ENCODE measurements at places on chromosomes 3 and 15.

DNA sequence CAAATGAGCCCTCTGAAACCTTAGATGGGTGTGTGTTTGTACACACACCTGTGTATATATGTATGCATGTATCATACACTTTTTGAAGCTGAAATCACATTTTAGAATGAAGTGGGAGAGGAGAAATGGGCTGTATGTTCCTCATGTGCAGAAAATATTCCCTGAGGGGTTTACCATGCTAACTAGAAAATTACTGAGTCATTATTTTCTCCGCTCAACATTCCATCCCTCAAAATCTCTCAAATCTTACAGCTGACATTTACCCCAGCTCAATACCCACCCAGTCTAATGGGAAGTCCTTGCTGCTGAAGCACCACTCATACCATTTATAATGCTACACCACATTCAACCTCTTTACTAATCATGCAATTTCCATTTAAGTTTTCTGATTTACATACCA is 138.6 kb downstream of the P2RY1 start:
- no peak for DNase-seq

DNA sequence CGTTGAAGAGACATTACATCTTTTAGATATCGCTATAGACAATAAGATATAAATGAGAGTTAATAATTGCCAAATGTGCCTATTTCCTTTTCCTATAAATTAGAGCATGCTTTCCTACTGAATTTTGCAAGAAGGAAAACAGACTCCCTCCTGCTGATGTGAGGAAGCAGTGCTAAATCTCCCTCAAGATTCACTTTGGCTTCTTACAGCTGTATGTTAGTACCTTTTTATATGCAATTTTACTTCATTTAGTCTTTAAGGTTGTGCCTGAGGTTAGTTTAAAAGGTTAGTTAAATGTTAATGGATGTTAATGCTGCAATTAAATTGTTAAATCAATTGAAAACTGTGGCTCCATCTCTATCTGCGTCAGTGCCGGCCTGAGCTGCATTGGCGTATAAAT is 728.8 kb downstream of the NR2F2 start:
- no peak for DNase-seq

DNA sequence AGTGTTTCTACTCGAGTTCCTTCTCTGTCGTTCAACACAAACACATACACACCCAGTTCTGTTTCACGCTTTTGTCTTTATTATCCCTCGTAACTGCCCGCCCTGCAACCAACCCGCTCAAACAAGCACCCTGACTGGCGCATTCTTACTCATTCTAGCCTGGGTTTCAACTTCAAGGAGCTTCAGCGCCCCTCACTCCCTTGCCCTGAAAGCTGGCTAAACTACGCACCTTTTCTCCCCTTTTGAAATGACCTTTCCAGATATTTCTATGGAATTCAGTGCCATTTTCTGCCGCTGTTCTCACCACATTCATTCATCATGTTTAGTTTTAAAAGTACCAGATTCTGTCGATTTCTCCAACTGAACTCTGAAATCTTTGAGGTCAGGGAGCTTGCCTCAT is 653 bp upstream of the MFSD1 start:
- no peak for DNase-seq

DNA sequence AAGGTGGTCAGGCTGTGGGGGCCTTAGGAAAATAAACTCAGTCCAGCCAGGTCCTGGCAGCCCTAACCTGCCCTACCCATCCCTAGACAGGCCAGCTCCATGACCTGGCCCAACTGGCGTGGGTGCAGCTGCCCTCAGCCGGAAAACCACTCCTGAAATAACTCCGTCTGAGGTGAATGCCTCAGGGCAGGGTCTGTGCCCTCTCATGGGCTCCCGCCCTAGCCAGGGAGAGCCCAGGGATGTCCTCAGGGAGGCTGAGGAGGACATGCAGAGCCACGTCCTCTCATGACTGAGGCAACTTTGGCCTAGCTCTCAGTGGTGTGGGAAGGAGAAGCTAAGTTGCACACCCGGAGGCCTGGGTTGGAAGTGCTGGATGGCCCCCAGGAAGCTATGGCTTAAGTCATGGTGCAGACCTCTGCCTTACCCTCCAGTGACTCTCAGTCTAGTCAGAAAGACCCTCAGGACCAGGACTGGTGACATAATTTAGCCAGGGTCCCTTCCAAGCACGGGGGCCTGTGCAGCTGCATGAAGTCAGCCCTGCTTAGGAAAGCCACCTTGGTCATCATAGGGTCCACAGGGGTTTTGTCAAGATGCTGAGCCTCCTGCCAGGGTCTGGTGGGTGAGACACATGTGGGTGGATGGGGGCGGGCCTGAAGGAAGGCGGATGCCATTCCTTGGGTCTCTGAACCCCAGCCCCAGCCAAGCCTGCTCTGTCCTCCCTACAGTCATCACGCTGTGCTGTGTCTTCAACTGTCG is 7.4 kb downstream of the TMIE start:
- DNase-seq, result no peak

DNA sequence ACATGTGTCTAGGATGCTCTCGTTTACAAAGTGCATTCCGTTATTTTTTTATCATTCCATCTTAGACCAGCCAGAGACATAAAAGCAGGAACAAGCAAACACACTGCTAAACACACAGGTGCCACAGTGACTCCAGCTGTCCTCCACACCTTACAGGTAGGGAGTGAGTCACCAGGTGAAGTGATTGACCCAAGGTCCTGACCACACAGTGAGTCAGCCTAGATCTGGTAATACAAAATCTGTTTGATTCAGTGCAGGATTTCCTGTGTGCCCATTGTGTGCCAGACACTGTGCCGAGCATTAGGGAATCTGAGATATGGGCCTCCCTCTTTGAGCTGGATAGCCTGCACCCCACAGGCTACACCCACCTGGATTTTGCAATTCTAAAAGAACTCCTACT is 16.7 kb upstream of the BFSP2 start:
- no peak for DNase-seq

- no peak for DNase-seq
Observed at GRCh38 chr15:70503073-70503745, 260.1 kb downstream of the UACA start.

DNA sequence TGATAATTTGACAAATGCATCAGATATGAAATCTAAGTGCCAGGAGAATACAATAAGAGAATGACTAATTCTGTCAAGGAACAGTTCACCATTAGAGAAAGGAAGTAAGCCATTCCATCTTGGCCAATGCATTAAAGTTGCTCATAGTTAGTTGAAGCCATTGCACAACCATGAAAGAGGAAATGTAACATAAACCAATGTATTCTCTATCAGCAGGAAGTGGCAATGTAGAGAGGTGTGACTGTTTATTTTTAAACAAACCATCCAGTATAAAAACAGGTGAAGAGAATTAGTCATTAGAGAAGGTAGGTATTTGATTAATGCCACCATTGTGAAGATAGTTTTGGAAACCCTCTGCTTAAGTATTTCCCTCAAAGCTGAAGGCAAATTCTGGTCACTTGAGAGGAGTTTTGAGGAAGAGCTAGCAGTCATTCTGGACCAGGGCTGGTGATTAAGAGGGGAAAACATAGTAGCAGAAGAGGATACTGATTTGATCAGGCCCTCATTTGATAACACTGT is 10.7 kb upstream of the ANXA2 start:
- no peak for DNase-seq

DNA sequence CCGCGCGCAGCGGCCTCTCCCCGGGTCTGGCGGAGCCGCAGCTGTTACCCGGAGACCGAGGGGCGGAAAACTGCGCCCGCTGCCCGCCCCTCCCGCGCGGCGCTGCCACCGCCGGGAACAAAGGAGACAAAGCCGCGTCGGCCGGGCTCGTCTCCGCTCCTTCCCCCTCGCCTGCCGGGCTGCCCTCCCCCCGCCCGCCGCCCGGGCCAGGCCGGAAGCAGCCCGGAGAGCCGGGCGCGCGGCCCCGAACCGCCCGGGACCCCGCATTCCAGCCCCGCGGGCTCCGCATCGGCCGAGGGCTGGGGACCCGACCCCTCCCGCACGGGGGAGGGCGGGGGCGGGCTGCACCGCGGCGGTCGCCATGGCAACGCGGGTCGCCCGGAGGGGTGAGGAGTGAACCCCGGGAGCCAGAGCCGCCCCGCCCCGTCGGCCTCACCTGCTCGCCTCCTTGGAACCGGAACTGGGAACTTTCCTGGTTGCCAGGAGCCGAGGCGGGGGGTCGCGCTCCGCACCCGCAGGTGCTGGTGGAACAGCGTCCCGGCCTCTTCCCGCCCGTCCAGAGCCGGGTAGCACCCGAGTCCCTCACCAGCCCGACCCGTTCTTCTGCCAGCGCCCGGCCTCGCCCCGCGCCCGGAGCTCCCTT is 448 bp downstream of the PLXNB1 start:
- DNase-seq, result no peak

GRCh38 chr15:72737061-72737460 is 46.5 kb downstream of the ADPGK start:
- DNase-seq, result no peak

DNA sequence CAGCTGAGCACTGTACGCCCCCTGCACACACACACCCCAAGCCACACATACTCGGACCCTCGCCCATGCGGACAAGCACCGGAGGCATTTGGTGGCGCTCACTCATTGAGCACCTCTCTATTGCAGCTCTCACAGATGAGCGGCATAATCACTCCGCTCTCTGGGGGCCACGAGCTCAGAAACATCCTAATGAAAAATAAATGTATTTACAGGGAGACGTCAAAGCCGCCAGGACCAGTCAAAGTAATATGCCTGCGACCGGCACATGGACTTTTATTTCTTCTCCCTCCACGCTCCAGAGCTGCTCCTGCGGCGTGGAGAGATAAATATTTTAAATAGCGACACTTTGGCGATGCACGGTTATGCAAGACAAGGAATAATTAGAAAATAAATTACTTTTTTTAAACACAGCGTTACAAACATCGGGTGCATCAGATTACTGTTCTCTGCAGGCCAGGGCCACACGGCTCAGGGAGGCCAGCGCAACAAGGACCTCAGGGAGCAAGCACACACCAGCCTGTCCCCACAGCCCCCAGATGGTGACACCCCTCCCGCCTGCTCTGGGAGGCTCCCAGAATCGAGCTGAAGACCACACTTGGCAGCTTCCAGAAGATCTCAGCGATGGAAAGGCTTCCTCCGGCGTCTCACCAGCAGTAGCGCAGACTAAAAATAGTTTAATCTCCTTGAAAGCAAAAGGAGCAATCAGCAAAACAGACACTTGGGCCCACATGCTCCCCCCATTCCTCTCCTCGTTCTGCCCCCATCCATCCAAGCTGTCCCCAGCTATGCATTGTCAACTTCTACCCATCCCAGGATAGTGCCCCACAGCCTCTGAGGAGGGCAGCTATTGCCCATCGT is 48.0 kb downstream of the CACNA2D2 start:
- no peak for DNase-seq

- DNase-seq, result no peak
Observed at GRCh38 chr3:118476885-118477618, 557.6 kb downstream of the IGSF11 start.

- no peak for DNase-seq
Observed at GRCh38 chr3:126781406-126781805, 77.4 kb downstream of the CHCHD6 start.

DNA sequence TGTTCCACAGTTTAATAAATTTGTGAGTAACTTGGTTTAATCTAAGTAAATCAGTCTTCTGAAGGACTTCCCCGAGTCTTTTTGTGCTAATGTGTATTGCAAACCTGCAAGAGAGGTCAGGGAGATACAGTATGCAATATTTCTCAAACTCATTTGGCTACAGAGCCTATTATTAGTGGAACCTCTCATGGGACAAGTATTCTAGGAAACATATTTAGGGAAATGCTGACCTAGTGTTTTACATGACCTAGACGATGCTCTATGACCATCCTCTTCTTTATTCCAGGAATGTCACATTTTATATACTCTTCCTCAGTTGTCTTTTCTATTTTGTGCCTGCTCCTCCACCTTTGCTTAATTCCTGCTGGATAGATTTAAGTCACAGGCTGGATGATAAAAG is 327.8 kb upstream of the TBC1D5 start:
- no peak for DNase-seq

DNA sequence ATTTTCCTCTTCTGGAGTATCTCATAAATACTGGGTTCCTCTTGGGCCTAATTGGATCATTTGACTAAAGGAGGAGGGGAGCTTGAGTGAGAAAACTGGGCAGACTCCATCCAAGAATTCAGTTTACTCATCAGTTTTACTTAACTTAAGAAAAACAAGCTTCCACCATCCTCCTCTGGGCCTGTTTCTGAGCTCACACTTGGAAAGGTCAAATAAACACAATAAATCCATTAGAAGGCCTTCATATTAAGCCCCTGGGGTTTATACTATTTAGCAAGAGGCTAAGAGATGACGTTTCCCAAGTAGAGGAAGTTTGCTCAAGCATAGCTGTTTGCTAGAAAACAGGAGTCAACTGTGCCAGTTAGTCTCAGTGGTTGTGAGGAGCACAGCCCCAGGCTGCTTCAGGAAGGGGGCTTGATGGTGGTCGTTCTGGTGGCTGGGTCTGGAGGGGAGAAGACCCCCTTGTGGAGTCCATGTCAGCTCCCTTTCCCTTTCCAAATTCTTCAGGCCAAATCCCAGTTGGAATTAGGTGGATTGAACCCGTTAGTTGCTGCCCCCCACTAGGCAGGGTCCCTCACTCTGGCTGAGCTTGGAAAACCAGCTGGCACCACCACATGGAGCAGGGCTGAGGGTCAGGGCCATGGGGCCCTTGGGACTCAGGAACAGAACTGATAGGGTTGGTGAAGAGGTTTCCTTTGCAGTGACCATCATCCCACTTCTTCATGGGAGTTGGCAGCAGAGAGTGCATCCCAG is 64.8 kb downstream of the SPSB4 start:
- no peak for DNase-seq

DNA sequence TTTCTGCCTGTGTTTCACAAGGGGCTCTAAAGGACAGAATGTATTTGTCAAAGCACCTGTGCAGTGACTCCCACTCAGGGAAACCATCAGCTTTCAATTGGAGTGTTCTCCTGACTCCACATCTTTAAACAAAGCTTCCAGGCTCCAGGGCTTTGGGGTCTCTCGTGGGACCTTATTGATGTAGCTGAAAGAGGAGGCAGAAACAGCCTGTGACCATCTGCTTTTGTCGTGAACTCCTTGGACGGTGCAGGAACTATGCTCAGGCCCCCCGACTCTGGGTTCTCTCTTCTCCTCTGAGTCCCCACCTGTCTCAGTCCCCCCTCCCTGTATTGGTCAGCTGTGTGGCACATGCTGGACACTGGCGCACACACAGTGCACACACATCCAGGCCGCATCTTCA is 486.8 kb downstream of the GABRG3 start:
- no peak for DNase-seq

DNA sequence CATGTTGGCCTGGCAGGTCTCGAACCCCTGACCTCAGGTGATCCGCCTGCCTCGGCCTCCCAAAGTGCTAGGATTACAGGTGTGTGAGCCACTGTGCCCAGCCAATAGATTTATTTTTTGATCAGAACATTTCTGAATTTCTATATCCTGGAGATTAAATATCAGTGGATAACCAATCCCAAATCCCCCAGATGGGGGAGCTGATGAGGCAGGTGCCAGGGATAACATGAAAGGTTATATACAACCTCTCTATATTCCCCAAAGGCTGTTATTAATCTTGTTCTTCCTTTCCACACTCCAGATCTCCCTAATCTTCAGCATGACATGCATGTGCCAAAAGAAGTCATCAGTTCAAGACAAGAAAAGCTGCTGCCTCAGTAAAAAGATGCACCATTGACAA is 112.3 kb downstream of the WDR76 start:
- no peak for DNase-seq

Measured in amniotic stem cell (primary cell).